Left lung (tissue), 14 donors: ENCODE measurements at places on chromosomes 1 and 21. TPM values are rescaled to one million over a fixed set of nuclear protein-coding genes. Genes with fewer than 3 reads are reported as not detected.

FCRL1 gene
- total RNA-seq, result 0.85 TPM

PHF13 gene
- 11.1 TPM for total RNA-seq

CD53 gene
- 83.5 TPM for total RNA-seq

SLC30A2 gene
- 0.15 TPM for total RNA-seq

RAB7B gene
- total RNA-seq, result 13.4 TPM

CD84 gene
- 39.7 TPM for total RNA-seq

SRGAP2C gene
- total RNA-seq, result 28.1 TPM

DUSP23 gene
- 49.5 TPM for total RNA-seq

RAB25 gene
- total RNA-seq, result 148 TPM

CD1D gene
- total RNA-seq, result 3.6 TPM

FAM3B gene
- 7.9 TPM for total RNA-seq
